Activated naive CD4-positive, alpha-beta T cell (primary cell): ENCODE measurements at places on chromosomes 5 and 9.

- no peak for DNase-seq
Measured at GRCh38 chr9:77899679-77900354, 131.8 kb downstream of the GNAQ start.

GRCh38 chr9:125906144-125906543, 159.0 kb downstream of the PBX3 start:
- no peak for DNase-seq

GRCh38 chr9:20271723-20272122, 350.6 kb downstream of the MLLT3 start:
- DNase-seq = no peak

GRCh38 chr9:114719290-114719689, 37.3 kb upstream of the TEX48 start:
- no peak for DNase-seq

- no peak for DNase-seq
Measured at GRCh38 chr9:26802921-26803320, 89.7 kb downstream of the CAAP1 start.

GRCh38 chr9:30774326-30774725, 1610.1 kb upstream of the ACO1 start:
- no peak for DNase-seq

DNA sequence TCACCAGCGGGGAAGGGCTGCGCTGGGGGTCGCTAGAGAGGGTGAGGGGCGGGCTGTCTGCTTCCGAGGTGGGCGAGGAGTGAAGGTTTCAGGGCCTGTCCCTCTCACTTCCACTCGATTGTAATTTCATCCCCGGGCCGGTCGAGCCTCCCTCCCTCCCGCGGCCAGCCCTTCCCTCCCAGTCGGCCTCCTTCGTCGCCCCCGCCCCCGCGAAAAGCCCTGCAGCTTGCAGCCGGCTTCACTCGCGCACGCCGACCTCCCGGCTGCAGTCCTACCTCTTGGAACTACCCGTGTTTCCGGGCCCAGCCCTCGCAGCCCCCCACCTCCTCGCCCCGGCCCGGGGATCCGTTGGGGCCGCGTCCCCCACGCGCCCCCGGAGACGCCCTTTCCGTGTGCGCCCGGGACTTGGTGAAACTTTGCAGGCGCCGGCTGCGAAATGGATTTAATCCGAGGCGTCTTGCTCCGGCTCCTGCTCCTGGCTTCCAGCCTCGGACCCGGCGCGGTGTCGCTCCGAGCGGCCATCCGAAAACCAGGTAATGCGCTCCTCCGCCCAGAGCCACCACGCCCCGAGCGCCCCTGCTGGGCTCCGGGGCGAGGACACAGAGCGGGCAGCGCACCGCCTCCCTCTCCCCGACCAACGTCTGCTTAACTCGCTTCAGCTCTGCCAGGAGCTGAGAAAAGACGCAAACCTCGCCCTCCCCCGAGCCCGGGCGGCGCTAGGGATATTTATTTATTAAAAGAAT, at the start of gene EGFLAM:
Gene EGFLAM (plus strand): TSS at position 241 of the 743 bp plus-strand sequence. CDS start 196 bp downstream, at position 437.
- DNase-seq = no peak

GRCh38 chr5:52947851-52948250, 41.3 kb upstream of the ITGA2 start:
- no peak for DNase-seq

GRCh38 chr9:4866239-4866969, 73.7 kb downstream of the RCL1 start:
- no peak for DNase-seq

DNA sequence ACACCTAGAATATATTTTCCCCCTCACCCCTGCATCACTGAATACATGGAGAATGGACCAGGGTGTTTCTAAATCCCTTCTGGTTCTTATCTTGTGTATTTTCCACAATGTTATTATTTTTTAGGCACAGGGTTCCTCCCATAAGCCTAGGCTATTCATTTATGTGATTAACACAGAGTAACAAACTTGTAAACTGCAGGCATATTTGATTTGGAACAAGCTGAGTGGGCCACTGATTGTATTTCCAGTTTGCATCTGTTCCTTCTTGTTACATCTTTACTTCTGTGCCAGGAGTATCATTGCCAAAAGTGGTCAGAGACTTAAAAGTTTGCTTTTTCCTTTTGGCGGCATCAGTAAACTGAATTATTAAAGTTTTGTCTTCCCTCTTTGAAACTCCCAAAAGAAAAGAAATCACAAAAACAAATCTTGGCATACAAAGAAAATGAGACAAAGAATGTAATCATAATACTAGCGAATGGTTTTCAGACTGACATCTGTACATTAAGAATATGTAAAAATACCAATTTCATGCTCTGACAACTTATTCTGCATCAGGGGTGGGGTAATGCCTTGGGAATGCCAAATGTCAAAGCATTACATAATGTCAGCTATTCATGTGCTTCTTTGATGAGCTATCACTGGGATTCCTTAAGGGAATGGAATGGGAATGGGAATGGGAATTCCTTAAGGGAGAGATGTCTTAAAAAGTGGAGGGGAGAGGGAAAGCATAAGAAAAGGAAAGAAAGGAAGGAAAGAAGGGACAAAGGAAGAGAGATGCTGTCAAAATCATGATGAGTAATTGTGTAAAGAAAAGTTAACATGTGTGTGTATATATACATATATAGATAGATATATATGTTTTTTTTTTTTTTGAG, 22.2 kb upstream of the PAX5 start:
- DNase-seq = no peak

- DNase-seq = no peak
Measured at GRCh38 chr5:91464886-91465646, 81.9 kb upstream of the ARRDC3 start.

DNA sequence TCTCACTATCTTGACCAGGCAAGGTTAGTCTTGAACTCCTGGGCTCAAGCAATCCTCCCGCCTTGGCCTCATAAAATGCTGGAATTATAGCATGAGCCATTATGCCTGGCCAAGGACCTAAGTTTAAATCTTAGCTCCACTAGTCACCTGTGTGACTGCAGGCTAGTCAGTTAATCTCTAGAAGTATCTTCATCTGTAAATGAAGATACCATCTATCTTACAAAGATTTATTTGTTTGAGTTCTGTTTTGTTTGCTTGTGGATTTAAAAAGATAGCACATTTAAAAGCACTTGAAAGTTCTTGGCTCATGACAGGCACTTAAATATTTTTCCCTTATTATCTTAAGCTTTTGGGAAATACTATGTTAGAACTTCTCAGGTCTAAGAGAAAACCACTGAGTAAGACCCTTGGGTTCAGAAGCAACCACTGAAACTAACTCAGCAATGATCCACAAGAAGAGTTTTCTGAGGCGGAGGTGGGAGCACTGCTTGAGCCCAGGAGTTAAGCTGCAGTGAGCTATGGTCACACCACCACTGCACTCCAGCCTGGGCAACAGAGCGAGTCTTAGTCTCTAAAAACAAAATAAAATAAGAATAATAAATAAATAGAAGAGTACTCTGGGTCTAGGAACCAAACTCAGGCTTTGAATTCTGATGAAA, 19.1 kb downstream of the TMEM245 start:
- no peak for DNase-seq

GRCh38 chr5:145991044-145991575, 54.7 kb downstream of the SH3RF2 start:
- no peak for DNase-seq

GRCh38 chr5:163459462-163459818, 462 bp downstream of the NUDCD2 start:
- no peak for DNase-seq

DNA sequence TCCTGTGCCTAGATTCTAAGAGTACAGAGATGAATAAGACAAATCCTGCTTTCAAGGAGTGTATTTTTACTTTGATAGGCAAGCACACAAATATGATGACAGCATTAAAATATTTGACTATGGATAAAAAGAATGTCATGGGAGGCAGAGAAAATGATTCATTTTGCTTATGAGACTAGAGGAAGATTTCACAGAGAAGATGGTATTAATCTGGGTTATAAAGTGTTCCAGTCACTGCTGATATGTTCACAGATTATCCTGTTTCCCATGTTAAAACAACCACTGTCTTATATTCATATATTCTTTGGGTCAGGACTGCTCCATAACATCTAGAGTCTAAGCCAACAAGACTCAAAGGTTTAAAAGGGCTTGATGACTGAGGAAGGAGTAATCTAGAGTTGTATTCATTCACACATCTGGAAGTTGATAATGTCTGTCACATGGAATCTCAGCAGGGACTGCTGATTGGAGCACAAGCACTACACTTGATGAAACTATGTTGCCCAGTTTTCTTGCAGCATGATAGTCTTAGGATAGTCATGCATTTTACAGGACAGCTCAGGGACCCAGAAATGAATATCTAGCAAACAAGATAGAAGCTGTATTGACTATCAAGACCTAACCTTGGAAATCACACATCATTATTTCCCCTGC, 79.3 kb downstream of the STARD4 start:
- no peak for DNase-seq

DNA sequence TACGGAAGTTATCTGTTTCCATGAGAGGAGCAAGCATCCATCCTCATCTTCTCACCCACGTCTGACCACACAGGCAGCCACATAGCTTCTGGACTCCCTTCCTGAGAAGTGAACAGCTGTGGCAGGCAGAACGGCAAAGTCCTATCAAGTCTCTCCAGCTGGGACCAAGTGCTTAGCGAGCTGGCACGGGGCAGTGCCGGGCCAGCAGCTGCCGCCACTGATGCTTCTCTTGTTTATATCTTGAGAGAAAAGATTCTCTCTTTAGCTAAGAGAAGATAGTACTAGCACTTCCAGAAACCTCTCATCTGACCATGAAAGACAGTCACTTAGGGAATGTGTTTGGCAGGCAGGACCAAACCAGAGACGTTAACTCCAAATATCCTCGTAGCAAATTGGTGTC, 37.2 kb downstream of the PLAC8L1 start:
- DNase-seq = no peak

DNA sequence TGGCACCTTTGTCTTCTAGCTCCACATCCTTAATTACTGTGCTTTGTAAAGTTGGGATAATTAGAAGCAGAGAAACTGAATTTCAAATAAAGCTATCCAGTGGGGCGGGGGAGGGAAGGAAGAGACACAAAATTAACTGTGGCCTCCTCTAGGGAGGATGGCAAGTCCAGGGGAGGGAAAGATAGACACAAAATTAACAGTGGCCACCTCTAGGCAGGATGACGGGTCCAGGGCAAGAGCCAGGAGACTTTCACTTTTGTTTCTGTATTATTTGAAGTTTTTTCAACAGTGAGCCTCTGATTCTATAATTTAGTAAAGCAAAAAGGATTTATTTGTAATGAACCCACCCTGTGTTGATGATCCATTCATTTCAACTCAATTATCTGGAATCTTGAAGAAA, 335.9 kb downstream of the MSX2 start:
- no peak for DNase-seq

DNA sequence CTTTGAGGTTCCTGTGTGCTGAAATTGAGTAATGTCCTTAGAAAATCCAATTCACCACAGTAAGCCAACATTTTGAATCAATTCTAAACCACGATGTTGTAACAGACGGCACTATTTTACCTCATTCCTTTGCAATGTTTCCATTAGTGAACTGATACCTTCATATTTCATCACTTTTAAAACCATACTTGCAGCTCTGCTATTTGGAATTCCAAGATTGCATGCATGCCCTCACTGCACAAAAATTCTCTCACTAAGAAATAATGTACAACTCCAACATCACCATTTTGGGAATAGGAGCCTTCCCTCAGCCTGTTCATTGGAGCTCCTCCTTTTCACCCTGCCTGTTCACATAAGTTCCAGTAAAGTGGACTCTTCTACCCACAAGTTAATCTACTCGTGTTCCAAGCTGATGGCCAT, 74.8 kb upstream of the TGFBR1 start:
- DNase-seq = no peak

GRCh38 chr5:178242416-178242815, 9.8 kb upstream of the PHYKPL start:
- no peak for DNase-seq

DNA sequence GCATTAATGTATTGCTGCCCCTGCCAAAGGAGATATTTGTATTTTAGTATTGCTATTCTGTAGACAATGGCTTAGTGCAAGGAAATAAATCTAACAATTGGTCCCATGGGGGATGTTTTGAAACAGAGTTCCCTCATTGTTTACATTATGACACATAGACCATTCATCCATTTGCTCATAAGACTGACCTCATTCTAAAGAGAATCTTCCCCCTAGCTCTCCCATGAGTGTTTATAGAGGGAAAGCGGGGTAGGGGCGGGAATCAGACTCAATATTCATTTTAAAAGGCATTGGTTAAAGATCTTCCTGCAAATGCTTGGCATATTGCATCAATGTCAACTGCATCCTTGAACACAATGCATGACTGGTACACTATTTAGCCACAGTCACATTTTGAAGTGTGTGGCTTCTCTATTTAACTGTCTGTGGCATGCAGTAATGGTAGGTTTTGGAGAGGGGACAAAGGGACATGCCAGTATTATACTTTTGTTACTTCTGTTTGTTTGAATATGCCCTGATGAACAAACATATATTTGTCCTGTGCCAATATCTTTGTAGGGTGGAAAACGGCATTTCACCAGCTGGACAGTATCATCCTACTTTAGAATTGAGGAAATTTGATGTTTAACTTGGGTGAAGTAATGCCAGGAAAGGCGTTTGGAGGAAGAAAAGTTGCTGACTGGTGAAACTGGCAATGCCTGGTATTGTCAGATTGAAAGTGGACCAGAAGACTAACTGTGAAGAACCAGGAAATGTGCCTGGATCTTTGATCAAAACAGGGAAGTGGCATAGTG, 84.1 kb upstream of the MEGF10 start:
- DNase-seq = no peak

GRCh38 chr5:107184871-107185270, 485.9 kb downstream of the EFNA5 start:
- no peak for DNase-seq
